Body of pancreas (tissue), 4 donors: ENCODE measurements at places on chromosomes 4 and X. TPM values are rescaled to one million over a fixed set of nuclear protein-coding genes. Genes with fewer than 3 reads are reported as not detected.

GRCh38 chr4:70613306-70614183 lies 15.0 kb upstream of the ENAM start:
- no peaks in the 10 kb centered on the region for H3K27me3 ChIP-seq
- H3K4me3 ChIP-seq, result no peak overlapping the region
- H3K36me3 ChIP-seq, result no peaks in the 10 kb centered on the region
- no peak for DNase-seq
- peaks cover 8% of the 10 kb centered on the region for H3K4me1 ChIP-seq
- no peak overlapping the region for H3K27ac ChIP-seq

DNA sequence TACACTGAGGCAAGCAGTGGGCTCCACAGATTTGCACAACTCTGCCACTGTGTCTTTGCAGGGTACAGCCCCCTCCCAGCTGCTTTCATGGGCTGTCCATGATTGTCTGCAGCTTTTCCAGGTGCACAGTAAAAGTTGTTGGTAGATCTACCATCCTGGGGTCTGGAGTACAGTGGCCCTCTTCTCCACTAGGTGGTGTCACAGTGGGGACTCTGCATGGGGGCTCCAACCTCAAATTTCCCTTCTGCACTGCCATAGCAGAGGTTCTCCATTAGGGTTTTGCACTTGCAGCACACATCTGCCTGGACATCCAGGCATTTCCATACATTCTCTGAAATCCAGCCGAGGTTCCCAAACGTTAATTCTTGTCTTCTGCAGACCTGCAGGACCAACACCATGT lies 1002.3 kb downstream of the FAM133A start:
- DNase-seq, result no peak
- H3K4me3 ChIP-seq, result no peak overlapping the region
- no peak overlapping the region for H3K27ac ChIP-seq
- no peaks in the 10 kb centered on the region for H3K27me3 ChIP-seq

DNA sequence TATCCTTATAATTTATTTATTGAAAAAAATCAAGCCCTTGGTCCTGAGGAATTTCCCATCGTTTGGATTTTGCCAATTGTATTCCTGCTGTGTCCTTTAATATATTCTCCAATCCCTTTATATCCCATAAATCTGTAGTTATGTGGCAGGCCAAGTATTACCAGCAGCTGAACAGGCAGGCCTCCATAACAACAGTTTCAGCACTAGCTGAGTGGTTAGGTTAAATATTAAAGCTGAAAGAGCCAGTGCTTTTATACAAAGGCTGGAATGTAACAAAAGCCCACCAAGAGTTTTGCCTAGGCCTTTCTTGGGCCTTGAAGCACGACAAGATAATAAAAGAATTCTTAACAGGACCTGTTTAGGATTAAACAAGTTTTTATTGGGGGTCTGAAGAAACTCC lies 366.6 kb upstream of the GALNT7 start:
- no peaks in the 10 kb centered on the region for H3K27me3 ChIP-seq
- H3K4me3 ChIP-seq, result no peak overlapping the region
- H3K36me3 ChIP-seq, result no peaks in the 10 kb centered on the region
- no peak for DNase-seq
- H3K4me1 ChIP-seq, result no peaks in the 10 kb centered on the region
- no peak overlapping the region for H3K27ac ChIP-seq

DNA sequence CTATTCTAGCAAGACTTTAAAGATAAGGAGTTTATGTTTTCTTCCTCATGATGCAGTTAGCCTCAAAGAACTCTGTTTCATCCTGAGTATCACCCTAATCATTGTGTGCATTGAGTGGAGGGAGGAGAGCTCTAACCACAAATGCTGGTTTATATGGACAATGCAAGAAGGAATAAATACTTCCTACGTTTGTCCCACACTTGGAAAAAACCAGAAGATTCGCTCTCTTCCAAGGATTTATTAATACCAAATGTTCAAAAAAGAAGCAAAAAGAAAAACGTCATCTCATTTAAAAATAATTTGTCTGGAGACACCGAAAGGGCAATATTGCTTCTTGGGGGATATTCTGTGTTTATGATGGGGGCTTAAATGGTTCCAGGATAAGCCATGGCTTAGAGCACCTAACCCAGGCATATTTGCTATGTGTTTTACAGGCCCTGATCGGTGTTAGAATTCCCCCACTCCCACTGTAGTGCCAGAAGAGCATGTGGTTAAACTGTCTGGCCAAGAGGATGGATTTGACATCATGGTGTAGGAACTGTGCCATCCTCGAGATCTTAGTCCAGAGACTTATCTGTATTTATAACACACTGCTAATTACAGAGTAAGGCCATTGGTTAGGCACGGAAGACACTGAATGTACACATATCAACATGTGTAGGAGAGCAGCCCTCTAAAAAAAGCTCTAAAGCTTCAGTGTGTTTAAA lies 227.2 kb downstream of the ANK2 start:
- H3K27me3 ChIP-seq, result no peaks in the 10 kb centered on the region
- H3K4me1 ChIP-seq, result no peaks in the 10 kb centered on the region
- H3K36me3 ChIP-seq, result no peaks in the 10 kb centered on the region
- H3K4me3 ChIP-seq, result no peak overlapping the region

- no peak overlapping the region for H3K4me3 ChIP-seq
- H3K4me1 ChIP-seq, result peaks cover 9% of the 10 kb centered on the region
- no peaks in the 10 kb centered on the region for H3K36me3 ChIP-seq
Measured at GRCh38 chr4:115844180-115844579, 730.8 kb upstream of the NDST4 start.

GRCh38 chrX:11267425-11267824 lies 25.8 kb upstream of the AMELX start:
- H3K4me1 ChIP-seq, result no peaks in the 10 kb centered on the region
- H3K27ac ChIP-seq, result no peak overlapping the region
- H3K36me3 ChIP-seq, result no peaks in the 10 kb centered on the region
- H3K4me3 ChIP-seq, result no peak overlapping the region

GPAT3 gene
- 4.3 TPM for total RNA-seq
